ENCODE measurements at places on chromosomes 7 and 10.

- no peak for DNase-seq
Measured at GRCh38 chr10:61542596-61542995, 89.4 kb upstream of the TMEM26 start.

GRCh38 chr7:82382276-82382675 lies 61.3 kb downstream of the CACNA2D1 start:
- no peak for DNase-seq

DNA sequence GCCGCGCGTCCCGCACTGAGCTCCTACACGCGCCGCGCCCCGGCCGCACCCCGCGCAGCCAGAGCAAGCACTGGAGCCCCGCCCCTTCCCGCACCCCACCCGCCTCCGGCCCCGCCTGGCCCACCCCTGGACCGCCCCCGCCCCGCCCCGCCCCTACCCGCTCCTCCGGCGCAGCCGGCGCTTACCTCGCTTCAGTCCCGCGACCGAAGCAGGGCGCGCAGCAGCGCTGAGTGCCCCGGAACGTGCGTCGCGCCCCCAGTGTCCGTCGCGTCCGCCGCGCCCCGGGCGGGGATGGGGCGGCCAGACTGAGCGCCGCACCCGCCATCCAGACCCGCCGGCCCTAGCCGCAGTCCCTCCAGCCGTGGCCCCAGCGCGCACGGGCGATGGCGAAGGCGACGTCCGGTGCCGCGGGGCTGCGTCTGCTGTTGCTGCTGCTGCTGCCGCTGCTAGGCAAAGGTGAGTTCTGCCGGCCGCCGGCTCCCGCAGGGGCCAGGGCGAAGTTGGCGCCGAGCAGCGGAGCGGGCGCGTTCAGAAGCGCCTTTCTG lies at the start of gene RET:
RET (plus strand) TSS at position 194 of the 545 bp plus-strand sequence; CDS start at position 384, 190 bp downstream.
- DNase-seq, result no peak

DNA sequence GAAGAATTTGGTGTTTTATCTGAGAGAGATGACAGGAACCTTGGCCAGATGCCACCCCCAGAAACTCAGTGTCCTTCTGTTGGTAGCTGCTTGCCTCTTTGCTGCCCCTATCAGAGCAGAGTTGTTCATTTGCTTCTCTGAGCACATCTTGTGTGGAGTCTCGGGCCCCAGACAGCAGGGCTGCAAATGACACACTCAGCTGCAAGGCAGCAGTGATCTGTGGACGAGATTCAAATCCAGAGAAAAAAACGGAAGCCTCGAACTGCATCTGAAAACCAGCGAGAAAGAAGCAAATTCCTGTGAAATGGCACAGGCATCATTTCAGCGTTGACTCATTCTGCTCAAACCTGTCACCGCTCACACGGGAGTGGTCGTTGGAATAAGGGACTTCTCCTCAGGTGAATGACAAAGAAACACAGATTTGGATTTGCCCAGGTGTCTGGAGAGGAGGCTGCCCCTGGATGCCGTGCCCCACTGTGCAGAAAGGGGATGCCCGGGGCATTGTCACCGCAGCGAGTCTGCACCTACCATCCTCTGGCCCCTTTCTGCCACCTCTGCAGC lies 144.7 kb downstream of the PFKFB3 start:
- no peak for DNase-seq

DNA sequence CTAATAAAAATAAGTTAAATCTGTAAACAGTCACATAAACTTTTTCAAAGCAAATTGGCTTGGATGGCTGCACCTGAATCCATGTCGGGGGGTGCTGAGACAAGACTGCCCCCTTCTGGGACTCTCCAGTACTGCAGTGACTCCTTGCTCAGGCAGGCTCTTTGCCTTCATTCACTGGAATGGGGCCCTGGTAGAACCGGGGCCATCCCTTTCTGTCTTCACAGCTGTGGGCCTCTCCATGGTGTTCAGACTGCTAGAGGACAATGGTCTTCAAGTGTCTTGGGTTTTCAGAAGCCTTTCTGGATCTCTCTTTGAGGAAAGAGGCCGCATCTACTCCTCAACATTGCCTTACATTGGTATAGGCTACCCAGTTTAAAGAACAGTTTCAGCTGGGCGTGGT lies 16.1 kb upstream of the IMPDH1 start:
- peak; percentile 56 for DNase-seq

GRCh38 chr10:44946205-44946604 lies 13.4 kb upstream of the RASSF4 start:
- DNase-seq, result no peak

DNA sequence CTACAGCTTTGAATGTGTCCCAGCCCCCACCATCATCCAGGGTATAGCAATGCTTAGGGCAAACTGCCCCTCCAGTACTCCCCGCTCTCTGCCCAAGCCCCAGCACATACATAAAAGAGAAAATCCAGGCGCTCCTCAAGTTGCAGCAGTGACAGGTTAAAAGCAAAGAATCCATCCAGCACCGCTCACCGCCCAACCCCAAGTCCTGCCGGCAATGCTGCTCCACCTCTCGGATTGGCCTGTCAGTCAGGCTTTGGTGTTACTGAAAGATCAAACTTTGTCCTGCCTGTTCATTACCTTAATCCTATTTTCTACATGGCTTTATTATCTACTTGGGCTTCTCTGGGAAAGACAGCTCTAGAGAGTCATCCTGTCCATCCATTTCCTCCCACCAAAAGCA lies 31.9 kb downstream of the DPCD start:
- DNase-seq, result no peak

GRCh38 chr7:52410032-52410431 lies 625.4 kb upstream of the POM121L12 start:
- DNase-seq, result no peak

DNA sequence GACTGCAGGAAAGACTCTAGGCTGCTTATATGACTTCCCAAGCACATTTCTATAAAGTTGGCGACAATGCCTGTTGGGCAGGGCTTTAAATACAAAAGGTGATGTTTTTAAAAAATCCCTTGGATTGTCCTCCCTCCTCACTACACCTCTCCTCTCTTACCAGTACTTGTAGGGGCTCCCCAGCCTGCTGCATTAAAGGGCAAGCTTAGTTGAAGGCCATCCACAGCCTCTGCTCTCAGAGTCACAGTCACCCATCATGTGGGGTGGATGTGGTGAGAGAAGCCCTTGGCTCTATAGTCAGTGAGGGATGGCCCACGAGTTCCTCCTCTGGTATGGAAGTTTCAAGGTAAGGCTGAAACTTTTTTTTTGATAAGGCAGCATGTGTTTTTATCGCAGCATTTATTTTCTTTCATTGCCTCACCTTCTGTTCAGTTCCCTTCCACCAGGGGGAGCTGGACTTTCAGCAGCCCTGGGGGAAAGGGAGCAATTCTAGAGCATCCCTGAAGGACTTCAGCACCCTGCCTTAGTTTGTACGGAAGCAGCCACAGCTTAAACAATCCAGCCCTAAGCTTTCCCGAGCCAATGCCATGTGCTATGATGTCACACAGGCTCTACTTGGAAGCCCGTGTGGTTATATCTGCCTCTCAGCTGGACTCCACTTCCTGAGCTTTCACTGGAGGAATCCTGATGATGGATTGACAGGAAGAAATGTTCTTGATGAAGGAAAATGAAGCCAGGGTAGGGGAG lies 131.9 kb downstream of the CALCR start:
- peak; percentile 46 for DNase-seq

DNA sequence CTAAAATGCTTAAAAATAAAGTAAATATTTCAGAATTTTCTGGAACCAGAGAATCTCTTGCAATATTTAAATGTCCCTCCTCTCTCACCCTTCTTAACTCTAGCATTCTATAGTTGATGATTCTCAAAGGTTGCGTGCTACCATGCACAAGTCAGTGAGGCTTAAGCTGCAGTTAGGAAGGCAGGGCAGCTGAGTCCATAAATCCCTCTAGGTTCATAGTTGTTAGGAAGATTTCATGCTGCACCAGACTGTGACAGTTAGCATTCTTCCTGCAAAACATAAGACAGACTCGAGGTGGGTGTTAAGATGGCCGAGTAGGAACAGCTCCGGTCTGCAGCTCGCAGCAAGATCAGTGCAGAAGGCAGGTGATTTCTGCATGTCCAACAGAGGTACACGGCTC lies 70.6 kb downstream of the MET start:
- no peak for DNase-seq

DNA sequence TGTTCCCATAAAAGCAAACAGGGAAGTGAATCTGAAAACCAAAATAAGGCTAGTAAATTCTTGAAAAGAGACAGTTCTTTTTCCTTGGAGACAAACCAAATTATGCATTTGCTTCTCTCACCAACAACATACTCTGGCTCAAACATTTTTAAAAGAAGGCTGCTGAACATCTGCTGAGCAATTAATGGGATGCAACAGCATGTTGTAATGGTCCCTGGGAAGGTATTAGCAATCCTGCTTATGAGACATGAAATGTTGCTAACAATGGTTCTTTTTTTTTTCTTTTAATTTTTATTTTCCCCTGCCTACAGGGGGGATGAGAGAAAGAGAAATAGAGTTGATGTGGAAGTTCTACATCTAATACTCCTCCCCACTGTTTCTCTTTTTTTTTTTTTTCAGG lies 572.1 kb downstream of the SORCS1 start:
- no peak for DNase-seq

GRCh38 chr10:44008917-44009709 lies 360.4 kb upstream of the ZNF32 start:
- no peak for DNase-seq

DNA sequence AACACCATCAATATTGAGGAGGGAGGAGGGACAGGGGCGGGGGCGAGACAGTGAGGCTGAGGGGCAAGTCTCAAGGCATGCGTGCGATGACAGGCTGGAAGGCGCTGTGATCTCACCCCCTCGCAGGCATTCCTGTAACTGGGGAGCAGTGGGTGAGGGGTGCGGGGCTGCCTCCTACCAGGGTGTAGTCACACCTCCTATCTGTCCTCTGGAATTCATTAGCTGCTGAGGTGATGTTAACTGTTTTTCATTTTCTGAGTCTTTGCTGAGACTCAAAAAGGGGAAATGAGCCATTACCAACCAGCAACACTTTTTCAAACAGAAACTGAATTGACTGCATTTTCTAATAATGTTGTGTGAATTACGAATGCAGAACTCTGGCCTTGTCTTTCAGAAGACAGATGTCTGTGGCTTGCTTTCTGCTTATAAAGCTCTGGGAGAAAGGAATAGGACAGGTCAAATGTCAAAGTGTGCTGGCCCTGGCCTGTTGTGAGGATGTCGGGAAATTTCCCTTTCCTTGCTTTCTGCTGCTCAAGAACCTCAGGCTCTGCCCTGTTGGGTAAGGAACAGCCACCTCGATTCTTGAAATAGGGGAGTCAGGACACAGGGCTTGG lies 23.7 kb upstream of the CDH23 start:
- DNase-seq, result no peak

DNA sequence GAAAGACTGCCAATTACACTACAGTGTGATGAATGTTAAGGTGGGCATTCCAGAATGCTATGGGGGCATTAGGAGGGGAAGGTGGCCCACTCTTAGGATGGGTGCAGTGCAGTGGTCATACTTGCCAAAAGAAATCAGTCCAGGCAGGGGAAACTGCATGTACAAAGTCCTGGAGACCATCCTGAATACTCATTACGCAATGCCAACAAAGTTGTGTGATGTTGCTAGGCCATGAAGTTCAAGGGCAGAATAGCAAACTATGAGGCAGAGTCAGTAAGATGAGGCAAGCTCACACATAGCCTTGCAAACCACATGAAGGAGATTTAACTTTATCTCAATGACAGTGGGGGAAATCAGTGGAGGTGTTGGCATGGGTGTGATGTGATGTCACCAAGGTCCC lies 49.8 kb upstream of the SLC35B4 start:
- DNase-seq, result no peak

DNA sequence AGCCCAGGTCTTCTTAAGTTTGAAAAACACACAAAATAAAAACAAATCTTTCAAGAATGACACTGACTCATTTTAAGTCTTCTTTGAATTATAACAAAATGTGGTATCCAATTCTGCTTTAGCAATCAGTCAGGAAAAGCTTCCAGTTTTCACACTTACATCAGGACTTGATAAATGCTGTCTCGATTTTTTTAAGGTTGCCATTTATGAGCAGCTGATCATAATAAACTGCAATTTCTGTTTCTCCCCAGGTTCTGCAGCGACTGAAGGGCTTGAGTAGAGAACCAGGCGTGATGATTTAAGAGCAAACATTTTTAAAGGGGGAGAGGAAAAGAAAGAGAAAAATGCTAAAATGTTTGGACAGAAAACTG lies 71.1 kb downstream of the FAM107B start:
- DNase-seq, result no peak

DNA sequence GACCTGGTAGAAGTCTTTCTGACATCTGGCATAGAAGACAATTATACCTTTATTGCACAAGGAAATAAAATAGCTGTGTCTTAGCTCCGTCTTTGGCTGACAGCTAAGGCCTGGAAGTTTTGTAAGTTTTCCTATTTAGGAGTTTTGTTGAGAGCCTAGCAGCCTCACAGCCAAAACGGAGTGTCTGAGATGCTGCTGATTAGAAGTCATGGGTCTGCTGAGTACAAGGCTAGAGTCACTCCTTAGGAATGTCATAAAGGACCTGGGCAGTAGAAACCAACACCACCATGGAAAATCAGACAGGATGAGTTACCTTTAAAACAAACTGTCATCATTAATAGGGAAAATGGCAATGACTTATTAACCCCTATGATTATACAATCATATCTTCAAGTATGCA lies 442.5 kb downstream of the KCNMA1 start:
- DNase-seq, result peak; percentile 5

- DNase-seq, result no peak
Measured at GRCh38 chr7:88670536-88670935, 89.0 kb upstream of the ZNF804B start.

DNA sequence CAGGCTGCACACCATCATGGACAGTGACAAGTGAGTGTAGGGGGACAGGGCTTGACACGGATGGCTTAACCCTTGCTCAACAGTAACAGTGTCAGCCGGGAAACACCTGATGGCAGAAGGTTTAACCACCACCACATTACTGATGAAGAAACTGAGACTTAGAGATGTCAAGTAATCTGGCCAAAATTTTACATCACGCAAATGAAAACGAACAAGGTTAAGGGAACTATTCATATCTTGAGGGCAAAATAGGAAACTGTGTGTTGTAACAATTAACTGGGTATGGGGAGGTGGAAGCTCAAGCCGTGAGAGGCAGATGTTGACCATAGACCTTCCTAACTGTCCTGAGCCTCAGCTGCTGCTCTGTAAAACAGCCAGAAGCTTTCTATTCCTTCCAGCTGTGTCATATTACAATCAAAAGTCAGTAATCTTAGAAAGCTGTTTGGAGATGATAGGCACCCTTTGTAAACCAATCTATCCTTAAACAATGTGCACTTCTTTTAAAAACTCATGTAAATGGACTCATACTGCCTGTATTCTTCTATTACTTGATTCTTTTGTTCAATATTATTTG lies 68.4 kb downstream of the ABCC2 start:
- DNase-seq, result no peak

- no peak for DNase-seq
Measured at GRCh38 chr10:106820579-106820978, 343.9 kb downstream of the SORCS1 start.
